ENCODE measurements at places on chromosomes 2 and 18.

GRCh38 chr2:162382278-162382677 is 38.3 kb downstream of the GCA start:
- no peak for DNase-seq

DNA sequence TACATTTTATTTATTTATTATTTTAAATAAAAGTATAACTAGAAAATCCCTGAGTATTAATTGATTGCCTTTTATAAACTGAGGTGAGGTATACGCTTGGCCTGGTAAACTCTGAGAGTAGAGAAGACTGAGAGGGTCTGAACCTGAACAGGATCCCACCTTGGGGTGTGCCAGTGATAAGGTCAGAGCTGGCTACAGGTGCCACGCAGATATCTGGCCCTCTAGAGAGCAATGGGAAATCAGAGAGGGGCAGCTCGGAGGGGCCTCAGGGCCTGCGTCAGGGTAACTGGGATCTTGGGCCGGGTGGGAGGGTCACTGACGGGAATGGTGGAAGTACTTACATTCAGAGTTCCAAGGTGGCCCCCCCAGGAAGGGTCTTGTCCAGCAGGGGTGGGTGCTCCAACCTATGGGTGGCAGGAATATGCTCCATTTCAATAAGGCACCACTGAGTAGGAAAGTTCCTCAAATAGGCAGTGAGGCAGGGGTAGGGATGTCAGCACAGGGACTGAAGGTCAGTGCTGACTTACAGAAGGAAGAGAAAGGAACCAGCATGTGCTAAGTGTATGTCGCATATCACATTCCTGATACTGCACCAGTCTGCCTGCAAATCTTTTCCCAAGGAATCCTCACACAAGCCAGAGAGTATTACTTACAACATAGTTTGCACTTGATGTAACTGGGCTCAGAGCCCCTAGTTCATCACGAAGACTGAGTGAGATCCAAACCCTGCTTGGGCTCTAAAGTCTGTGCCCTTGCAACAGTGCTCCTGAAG is 706.0 kb upstream of the RAB6C start:
- DNase-seq = no peak

GRCh38 chr2:109397893-109398292 is 215.9 kb downstream of the SEPTIN10 start:
- no peak for DNase-seq

DNA sequence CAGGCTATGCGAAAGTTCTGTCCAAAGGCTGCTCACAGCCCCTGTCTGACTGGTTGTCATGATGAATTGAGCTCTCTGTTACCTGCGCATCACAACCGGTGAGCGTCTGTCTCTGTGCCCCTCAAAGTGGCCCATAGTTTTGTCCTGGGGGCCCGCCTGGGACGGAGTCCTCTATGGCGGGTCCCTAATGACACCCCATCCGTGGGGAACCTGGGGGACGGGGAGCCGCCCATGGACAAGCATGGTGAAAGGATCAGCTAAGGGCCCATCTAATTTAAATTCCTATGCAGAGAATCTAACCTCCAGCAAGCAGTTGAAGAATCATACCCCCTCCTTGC is 473 bp downstream of the ELMOD3 start:
- DNase-seq = no peak

DNA sequence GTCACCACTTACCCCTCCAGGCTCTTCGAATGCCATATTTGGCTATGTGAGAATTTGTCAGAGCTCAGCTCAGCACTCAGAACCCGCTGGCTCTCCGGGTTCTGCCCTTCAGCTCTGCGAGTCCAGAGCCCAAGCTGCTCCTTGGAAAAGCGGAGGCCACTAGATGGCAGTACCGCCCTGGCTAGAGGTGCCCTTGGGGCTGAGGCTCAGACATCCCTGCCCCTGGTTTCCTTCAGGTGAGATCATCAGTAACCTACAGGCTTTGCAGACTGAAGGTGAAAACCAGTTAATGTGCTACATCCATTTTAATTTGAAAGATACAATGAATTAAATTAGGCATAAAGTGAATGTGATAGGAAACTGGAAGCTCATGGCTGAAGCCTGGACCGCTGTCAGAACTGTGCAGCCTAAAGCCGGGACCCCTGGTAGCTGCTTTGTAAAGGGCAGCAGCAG is 285.6 kb downstream of the AGAP1 start:
- DNase-seq = peak; percentile 63

DNA sequence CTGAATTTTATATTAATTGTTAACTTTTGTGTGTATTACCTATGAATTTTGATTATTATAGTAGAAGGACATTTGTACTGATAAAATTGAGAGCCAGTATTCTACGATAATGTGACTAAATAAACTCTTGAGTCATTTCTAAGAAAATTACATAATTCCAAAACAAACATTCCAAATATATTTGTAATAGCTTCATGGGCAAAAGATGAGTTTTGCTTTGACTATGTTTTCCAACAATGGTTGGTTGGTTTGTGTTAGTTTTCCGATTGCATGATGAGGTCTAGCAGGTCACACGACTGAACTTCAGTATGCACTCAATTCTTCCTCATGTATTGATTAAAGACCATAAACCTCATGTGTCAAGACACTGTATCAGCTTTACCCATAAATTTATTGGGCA is 71.7 kb upstream of the WDR75 start:
- peak; percentile 38 for DNase-seq

Data from RKO (cell line).